Fibroblast of skin of back (primary cell): ENCODE measurements at places on chromosomes 5 and 9.

- DNase-seq = no peak
Measured at GRCh38 chr5:5523066-5523505, 100.6 kb downstream of the ICE1 start.

- peak; percentile 46 for DNase-seq
Measured at GRCh38 chr9:126704157-126704891, 90.6 kb downstream of the LMX1B start.

GRCh38 chr9:89786655-89787054 lies 181.8 kb downstream of the GADD45G start:
- no peak for DNase-seq

GRCh38 chr9:37197158-37198038 lies 77.0 kb downstream of the ZCCHC7 start:
- peak; percentile 24 for DNase-seq

- no peak for DNase-seq
Measured at GRCh38 chr5:3116366-3116765, 364.9 kb upstream of the IRX2 start.

DNA sequence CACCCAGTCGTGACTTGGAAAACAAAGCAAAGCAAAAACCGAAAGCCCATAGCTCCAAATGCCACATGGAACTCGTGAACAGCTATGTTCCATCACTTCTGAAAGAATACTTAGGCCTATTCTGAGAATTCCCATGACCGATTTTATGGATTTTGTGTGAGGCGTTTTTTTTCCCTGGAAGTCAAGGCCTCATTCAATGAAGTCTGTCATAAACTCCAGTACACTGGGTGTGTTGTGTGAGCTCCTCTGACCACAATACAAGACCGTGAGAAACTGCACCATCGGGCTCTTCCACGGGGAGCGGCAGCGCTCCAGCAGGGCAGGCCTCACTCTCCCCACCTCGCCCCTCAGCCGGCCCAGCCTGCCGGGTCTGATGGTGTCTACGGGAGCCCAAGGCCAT lies 209.5 kb downstream of the FANCC start:
- peak; percentile 53 for DNase-seq

GRCh38 chr5:33167541-33167940 lies 273.2 kb upstream of the TARS1 start:
- peak; percentile 60 for DNase-seq

DNA sequence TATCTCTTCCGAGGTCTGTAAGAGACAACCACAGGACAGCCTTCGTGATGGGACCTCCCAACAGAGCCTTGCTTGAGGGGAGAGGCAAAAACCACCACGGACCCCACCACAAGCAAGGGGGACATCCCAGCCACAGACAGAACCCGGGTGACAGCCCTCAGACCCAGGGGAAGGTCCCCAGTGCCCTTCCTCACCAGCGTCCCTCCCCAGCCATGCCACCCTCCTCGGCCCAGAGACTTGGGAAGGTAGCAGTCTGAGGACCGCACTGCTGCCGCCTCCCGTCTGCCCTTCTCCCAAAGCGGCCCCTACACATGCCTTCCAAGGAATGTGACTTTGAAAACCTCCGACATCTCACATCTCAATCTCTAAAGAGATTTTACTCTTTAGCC lies 13.4 kb downstream of the IPPK start:
- DNase-seq = no peak

DNA sequence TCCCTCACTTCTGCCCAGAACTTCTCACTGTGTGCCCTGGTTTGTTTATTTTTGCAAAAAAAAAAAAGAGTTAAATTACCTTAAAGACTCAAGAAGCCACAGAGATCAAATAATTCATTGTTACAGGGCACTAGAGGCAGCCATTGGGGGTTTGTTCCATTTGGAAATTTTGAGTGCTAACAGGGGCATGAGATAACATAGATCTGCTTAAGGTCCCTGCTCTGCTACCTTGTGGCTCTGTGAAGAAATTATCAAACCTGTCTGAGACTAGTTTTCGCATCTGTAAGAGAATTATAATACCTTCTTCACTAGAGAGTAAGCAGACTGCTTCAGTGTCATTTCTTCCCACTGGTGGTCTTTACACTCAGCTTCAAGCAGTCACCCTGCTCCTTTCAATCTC lies 394 bp downstream of the TLR4 start:
- DNase-seq = no peak
